ENCODE measurements at places on chromosomes 12 and 14. TPM values are rescaled to one million over a fixed set of nuclear protein-coding genes. Genes with fewer than 3 reads are reported as not detected.

TAS2R30 gene
- total RNA-seq: 1.5 TPM

- peak; percentile 26 for DNase-seq
Measured at GRCh38 chr14:89201645-89202044, 215.4 kb downstream of the FOXN3 start.

- DNase-seq: peak; percentile 69
Measured at GRCh38 chr12:119444462-119445044, 110.0 kb downstream of the CCDC60 start.

- no peak for DNase-seq
Measured at GRCh38 chr14:89563471-89563870, 146.4 kb upstream of the FOXN3 start.

GRCh38 chr14:102891556-102891955, 30.9 kb upstream of the AMN start:
- peak; percentile 54 for DNase-seq

DNA sequence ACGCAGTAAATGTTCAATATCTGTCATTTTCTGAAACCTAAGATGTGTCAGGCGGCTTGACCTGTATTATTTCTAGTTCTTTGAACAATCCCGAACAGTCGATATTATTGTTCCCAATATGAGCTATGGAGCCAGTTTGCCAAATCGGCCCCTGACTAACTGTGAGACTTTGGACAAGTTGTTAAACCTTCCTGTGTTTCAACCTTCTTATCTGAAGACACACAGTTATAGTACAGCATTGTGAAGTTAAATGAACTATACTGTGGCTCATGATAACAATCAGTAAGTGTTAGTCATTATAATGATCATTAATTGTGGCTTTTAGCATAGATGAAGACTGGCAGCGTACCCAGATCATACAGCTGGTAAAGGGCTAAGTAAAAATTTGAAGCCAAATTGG, 23.4 kb downstream of the DDX47 start:
- no peak for DNase-seq

- DNase-seq: peak; percentile 52
Measured at GRCh38 chr14:61476754-61477410, 155.5 kb downstream of the PRKCH start.

DNA sequence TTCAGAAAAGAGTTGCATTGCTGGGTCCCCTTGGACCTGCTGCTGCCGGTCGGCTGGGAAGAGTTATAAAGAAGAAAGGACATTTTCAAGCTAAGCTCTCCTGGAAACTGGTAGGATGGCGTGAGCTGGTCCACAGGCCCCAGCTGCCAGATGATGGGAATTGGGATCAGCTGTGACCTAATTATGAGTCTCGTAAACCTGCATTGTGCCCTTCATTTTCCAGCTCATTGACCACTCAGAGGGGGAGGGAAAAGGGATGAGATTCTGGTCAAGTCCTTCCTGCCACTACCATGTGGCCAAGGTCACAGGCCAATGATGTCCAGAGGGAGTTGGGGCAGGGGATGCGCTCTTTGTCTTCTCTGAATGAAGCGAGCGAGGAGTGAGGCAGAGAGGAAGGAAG, 320.9 kb downstream of the NRXN3 start:
- DNase-seq: no peak

TROAP gene
- total RNA-seq: 1.1 TPM

DNA sequence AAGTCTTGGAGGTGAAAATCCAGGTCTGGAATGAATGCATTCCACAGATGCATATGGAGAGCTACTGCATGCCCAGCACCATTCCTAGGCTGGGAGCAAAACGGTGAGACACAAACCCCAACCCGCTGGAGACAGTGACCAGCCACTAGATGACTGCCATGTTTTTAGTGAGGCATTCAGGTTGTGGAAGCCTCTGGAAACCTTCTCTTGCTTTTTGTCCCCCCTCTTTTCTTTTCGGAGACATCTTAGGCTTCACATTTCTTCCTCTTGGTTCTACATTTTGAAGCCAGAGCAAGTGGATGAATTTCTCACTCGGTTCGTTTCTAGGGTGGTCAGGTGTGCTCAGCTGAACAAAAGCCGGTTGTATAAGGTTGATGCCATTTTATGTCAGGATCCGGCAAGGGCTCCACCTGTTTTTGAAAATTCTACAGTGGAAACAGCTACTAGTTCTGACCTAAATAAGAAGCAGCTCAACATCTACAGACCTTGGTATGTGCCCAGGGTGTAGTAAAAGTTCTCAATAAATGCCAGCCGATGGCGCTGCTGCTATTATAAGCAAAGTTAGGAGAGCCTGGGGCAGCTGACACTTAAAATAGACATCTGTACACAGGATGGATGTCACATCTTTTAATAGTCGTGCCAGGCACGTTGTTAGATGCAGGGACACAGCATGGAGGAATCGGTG, 1.8 kb upstream of the ZNF839 start:
- peak; percentile 90 for DNase-seq

- no peak for DNase-seq
Measured at GRCh38 chr14:101333335-101334280, 227.7 kb upstream of the DIO3 start.
